Activated naive CD4-positive, alpha-beta T cell (primary cell): ENCODE measurements at places on chromosomes 13 and 19.

DNA sequence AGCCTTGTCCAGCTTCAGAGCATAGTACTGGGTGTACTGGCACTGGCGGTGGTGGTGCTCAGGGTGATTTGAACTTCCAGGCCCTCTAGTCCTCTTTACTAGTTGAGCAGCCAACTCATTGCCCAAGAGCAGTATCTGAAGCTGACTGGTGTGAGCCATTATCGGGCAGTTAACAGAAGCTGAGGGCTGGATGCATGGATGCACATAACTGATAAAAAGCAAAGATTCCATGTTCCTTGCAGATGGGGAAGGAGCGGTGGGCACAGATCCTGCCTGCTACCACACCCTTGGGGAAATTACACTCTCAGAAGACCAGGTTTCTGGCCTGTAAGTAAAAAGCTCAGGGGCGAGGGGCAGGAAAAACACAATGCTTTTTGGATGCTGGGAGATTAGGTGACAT, 499.4 kb upstream of the ARGLU1 start:
- no peak for DNase-seq

DNA sequence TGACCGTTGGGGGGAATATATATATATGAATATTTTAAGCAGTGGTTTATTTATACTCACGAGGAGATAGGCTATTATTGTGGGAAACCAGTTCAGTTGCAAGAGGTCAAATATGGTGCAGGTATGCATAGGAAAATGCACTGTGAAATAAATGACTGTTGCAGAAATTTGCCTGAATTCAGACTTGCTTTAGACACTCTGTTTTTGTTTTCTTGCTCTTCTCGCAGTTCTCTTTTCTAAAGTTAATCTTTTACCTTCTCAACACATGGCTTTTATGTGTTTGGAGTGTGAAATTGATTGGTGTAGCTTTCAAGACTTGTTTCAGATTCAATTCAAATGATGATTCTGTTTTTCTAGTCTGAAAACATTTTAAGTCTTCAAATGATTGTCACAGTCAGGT, 109.7 kb downstream of the LRCH1 start:
- no peak for DNase-seq

GRCh38 chr13:75050419-75051046, 431.4 kb downstream of the TBC1D4 start:
- DNase-seq, result no peak

- no peak for DNase-seq
These were observed 1.1 kb downstream of the SOX1 start for GRCh38 chr13:112067871-112068539.

- DNase-seq, result no peak
These were observed 5.9 kb downstream of the CD37 start for GRCh38 chr19:49340865-49341718.

GRCh38 chr19:17235300-17235970, 9.4 kb downstream of the OCEL1 start:
- DNase-seq, result peak; percentile 46

GRCh38 chr19:43534816-43535761, 2.1 kb downstream of the ZNF575 start:
- no peak for DNase-seq

DNA sequence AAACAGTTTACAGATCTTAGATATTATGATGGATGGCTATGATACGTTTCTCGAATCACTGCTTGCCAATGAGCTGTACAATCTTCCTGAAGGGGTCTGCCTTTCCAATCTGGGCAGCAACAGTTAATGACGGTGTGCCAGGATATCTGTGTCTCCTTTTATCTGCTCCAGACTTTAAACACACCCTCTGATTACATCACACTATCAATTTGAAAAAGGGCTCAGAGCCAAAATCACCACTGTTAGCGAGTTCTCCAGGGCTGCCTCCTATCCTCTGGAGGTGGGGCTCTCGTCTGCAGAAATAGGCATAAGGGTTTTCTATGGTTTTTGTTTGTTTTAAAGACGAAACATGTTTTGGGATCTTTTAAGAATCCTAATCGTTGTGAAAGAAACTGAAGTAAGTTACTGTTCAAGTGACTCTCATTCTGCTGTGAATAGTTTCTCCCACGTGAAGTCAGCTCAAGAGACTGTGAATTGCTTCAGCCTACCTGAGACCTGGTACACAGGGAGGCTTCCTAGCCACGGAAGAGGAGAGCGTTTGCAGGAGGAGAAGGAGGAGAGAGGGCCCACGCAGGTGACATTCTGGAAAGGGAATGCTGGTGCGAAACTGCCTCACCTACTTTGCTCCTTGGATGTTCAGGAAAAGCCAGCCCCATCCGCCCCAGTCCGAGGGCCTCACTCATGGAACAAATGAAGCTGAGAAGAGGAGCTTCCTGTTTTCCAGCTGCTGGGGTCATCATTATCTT, 15.2 kb upstream of the GJA3 start:
- no peak for DNase-seq

- no peak for DNase-seq
These were observed 46.3 kb downstream of the BRD4 start for GRCh38 chr19:15285896-15286591.

DNA sequence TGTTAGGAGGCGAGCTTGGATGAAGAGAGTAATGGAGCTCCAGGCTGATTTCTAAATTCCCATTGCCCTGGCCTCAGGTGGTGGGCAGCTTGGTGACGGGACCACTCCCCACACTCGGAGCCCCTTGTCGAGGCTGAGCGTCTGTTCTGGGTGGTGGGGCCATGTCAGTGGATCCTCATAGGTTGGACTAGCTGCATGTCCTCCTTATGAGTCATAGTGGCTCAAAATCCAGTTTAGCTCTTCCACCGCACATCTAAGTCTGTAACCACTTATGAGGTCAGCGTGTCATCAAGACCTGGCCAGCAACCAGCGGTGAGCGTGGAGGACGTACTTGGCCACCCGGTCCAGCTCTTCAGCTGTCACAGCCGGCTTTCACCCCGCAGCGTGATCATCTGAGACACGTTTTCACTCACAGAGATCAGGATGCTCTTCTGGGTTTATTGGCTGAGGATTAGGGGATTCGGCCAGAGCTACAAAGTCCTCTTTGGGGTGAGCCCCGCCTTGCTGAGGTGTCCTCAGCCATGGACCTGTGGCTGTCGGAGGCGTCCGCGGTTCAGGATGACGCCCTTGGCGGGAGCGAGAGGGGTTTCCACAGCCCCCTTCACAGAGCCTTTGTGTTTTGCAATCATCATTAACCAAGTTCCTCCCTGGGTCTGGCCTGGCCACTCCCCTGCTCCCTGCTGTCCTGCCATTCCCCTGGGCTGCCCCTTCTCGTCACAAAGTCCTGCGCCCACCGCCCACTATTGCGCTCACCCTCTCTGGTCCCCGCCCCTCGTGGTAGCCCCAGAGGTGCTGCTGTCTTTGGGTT, 41.9 kb downstream of the ADPRHL1 start:
- DNase-seq, result no peak

DNA sequence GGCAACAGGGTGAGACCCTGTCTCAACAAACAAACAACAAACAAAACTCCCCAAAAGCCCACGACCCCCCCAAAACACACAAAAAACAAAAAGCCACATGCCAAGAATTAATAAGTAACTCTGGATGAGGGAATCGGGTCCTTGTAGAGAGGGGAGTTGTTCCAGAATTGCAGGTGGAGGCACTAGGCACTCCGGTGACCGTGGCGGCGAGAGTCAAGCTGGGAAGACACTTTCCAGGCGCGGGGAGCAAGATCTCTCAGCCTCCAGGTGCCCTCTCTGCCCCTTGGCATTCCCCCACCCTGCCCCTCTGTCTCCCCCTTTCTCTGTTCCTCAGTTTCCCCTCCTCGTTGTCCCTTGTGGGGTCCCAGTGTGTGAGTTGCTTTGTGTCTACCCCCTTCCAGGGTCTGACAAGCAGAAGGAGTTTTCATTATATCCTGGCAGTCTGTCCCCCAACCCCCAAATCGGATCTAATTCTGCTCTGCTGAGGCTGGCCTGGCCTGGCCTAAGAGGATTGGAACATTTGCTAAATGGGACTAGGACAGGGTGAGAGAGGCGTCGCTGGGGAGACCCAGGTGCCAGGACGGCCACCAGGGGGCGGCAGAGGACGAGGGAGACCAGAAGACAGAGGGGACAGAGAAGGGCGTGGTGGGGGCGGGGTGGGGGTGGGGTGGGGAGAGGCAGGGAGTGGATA, 8.3 kb upstream of the CRX start:
- DNase-seq, result peak; percentile 55

DNA sequence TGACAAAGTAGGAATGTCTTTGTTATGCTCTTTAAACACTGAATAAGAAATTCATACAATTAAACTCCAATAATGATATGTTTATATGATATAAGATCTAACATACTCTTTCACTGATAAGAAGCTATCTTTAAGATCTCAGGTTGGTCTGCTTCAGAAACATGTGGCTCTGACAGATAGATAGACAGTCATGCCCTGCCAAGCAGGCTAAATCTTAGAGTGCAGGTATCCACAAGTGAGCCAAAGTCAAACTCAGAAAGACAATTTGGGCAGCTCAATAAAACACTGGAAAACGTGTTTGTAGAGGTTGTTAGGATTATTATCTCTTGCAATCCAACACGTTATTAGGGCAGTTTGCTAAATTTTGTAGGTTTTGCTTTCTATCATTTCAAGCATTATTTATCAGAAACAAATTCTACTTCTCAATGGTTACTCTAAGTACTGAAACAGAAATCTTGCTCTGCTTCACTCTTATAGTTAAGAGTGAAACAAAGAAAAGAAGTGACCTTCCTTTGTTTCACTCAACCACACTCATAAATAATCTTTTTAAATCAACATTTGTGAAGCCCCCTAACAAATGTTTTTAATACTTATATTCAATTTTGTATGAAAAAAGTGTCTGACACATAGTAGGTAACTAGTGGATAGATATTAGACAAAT, 1255.6 kb downstream of the DIAPH3 start:
- DNase-seq, result no peak

- DNase-seq, result no peak
These were observed 14.4 kb downstream of the TJP3 start for GRCh38 chr19:3722443-3723109.

- no peak for DNase-seq
These were observed 47.5 kb downstream of the SOX21 start for GRCh38 chr13:94664889-94665288.

- no peak for DNase-seq
These were observed 12.7 kb downstream of the ADAT3 start for GRCh38 chr19:1917926-1918325.

DNA sequence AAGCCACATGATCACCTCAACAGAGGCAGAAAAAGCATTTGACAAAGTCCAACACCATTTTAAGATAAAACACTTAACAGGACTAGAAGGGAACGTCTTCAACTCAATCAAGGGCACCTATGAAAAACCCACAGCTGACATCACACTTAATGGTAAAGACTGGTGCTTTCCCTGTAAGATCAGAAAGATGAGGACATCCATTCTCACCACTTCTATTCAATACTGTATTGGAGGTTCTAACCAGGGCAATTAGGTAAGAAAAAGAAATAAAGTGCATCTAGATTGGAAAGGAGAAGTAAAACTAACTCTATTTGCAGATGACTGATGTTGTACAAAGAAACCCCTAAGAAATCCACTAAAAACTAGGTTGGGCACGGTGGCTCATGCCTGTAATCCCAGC, 11.2 kb upstream of the AKAP8 start:
- DNase-seq, result no peak

DNA sequence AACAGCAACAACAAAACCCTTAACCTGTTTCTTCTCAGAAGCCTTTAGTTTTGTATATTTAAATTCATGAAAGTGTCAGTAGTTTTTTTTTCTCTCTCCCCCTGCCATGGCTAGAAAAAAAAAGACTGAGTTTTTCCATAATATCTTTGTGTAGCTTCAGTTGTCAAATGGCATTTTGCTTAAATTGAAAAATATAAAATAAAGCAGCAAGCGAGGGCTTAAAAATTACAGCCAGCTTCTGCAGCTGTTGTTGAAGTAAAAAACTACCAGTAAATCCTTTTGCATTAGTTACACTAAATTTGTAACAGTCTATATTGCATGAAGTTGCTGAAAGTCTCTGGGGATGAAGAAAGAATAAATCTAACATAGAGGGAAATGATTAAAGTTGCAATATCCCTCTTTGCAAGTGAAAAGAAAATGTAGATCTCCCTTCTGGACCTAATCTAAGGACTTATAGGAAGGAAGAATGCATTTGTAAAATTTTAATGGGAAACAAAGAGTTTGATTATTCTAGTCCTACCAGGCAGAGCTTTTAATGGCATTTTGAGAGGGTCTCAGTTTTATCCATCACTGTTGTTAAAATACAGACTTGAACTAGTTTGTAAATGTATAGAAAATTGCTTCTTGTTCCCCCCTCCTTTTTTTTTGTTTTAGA, 215.7 kb downstream of the ATP8A2 start:
- no peak for DNase-seq

DNA sequence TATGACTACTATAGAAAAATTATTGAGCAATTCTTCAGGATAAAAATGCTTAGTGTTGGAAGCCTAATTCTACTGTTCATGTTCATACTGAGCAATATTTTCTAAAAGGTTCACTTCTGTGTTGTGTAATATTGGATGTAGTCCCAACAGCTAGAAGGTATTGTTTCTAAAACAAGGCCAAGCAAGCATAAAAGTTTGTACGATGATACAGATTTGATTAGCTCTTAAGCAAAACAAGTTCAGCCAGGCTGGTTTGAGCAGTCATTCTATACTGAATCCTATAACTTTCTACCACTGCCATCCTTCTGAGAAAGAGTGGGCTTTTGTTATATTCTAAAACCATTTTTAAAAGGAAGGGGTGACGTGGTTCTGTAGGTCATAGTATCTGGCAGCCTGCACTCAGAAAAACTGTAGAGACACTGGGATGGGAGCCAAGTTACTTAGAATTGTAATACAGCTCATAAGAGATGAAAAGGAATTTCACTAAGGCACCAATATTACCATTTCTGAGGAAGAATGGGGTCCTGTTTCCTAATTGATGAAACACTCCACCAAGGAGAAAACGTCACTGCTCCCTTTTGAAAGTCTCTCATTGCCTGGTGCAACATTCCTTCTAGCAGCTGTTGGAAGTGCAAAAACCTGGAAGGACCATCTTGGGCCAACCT, 275.0 kb upstream of the DACH1 start:
- DNase-seq, result no peak

- DNase-seq, result no peak
These were observed 23.0 kb upstream of the ATP1A3 start for GRCh38 chr19:42017040-42017439.

GRCh38 chr19:42057846-42058245, 12.2 kb downstream of the GRIK5 start:
- DNase-seq, result no peak

DNA sequence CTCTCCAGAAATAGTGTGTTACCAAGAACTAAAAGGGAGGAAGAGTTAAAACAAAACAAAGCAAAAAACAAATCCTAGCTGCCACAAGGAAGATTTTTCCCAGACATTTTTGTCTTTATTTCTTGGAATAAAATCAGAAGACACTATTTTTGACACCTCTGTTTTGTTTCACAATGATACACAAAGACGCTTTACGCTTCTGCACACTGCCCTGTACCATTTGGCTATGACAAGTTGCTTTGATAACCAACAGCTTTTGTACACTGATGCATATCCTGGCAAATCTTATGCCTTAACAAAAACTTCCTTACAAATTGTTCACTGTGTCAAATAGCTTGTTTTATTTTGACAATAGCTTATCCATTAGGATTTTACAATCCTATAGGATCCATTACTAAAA, 103.5 kb upstream of the RAP2A start:
- no peak for DNase-seq
